Small intestine (tissue), 16 donors: ENCODE measurements at places on chromosomes 11 and 22.

GRCh38 chr22:25062386-25063085, 110.0 kb downstream of the KIAA1671 start:
- no peaks in the 10 kb centered on the region for H3K4me1 ChIP-seq
- H3K36me3 ChIP-seq: peaks cover 3% of the 10 kb centered on the region
- no peaks in the 10 kb centered on the region for H3K27me3 ChIP-seq
- H3K4me3 ChIP-seq: no peak overlapping the region

DNA sequence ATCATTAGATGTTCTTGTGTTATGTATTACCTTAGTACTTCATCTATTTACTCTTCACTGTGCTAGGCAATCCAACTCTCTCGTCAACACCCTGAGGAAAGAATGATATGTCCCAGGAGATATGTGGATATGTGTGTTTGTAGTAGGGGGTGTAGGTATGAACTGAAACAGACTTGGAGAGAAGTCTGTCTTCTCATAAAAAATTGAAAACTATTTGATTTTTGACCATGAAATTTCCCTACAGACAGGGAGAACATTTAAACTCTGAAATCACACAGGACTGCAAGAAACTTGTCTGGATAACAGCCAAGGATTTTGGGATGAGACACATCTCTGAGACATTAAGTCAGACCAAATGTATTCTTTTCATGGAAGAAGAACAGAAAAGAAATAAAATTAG, 967.0 kb upstream of the FAT3 start:
- H3K4me1 ChIP-seq: no peaks in the 10 kb centered on the region
- DNase-seq: no peak
- no peak overlapping the region for H3K4me3 ChIP-seq
- H3K27ac ChIP-seq: no peak overlapping the region
- no peaks in the 10 kb centered on the region for H3K27me3 ChIP-seq
- no peaks in the 10 kb centered on the region for H3K36me3 ChIP-seq

- H3K4me1 ChIP-seq: no peaks in the 10 kb centered on the region
- no peak overlapping the region for H3K4me3 ChIP-seq
- no peak overlapping the region for H3K27ac ChIP-seq
- DNase-seq: no peak
Observed at GRCh38 chr11:97979741-97980140, 1041.0 kb upstream of the CNTN5 start.

DNA sequence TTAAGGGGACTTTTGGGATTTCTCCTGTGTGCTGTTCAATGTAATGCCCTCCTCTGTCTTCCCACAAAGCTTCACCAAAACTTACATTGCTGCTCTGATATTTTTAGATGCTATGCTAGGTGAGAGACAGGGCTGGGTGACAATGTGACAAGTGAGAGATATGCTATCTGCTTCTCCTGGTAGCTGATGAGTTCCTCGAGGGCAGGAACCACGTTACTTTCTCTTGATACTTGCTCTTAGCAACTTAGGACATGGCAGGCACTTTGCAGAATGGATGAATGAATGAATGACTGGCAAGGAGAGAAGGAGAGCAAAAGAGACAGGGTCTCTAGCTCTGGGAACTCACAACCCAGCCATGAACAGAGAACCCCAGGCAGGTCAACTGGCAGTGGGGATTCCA, 115.4 kb downstream of the C11orf58 start:
- DNase-seq: no peak
- no peak overlapping the region for H3K4me3 ChIP-seq
- H3K36me3 ChIP-seq: no peaks in the 10 kb centered on the region

GRCh38 chr22:29855611-29856181, 17.6 kb upstream of the ASCC2 start:
- H3K27ac ChIP-seq: no peak overlapping the region
- no peak overlapping the region for H3K4me3 ChIP-seq
- DNase-seq: no peak
- no peaks in the 10 kb centered on the region for H3K27me3 ChIP-seq

DNA sequence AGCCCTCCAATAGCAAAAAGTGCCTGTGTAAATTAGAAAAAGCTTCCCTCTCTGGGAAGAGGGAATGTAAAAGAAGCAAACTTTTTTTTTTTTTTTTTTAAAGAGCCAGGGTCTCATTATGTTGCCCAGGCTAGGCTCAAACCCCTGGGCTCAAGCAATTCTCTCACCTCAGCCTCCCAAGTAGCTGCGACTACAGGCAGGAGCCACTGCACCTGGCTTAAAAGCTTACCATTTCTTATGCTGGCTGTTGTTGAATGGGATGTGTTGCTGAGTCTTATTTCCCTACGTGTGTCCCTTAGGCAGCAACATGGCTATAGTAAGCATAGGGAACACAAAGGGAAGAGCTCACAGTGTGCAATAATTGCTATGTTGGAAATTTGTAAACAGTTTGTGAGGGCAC, 225.5 kb upstream of the CCDC90B start:
- H3K27me3 ChIP-seq: no peaks in the 10 kb centered on the region
- DNase-seq: no peak
- H3K36me3 ChIP-seq: no peaks in the 10 kb centered on the region
- H3K27ac ChIP-seq: no peak overlapping the region

DNA sequence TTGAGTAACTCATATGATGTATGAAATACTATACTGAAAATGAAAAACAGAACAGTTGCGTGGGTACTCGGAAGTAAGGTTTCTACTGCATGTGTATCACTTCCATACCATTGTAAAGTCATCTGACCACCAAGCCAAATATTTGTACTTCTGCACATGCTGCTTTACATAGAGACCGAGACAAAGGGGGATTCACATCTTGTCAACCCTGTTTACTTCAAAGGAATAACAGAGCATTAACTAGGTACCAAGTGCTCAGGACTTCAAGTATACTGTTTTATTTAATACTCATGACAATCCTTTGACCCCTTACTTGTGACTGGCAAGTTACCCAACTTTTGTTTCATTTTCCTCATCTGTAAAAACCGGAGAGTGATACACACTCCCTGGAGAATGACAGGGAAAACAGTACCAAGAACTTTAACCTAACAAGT, 9.9 kb downstream of the MAPK1 start:
- H3K4me1 ChIP-seq: peaks cover 25% of the 10 kb centered on the region
- no peak overlapping the region for H3K4me3 ChIP-seq
- no peak overlapping the region for H3K27ac ChIP-seq
- H3K36me3 ChIP-seq: no peaks in the 10 kb centered on the region

DNA sequence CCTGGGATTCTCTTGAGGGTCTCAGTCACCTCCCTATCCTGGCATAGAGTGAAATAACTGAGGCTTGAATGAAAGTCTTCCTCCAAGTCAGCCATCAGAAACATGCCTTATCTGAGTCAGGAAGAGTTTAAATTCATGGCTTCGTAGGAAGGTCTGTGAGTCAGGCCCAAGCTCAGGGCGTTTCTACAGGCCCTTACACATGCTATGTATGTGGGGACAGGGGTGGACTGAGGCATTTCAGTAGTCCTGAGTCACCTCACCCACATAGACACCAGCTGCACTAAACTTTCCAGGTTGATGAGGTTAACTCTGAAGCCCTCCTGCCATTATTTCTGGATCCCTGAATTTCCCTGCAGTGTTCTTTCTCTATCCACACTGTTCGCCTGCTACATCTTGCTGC, 134.6 kb upstream of the RCN1 start:
- H3K36me3 ChIP-seq: no peaks in the 10 kb centered on the region
- H3K4me1 ChIP-seq: no peaks in the 10 kb centered on the region
- H3K4me3 ChIP-seq: no peak overlapping the region
- DNase-seq: no peak

DNA sequence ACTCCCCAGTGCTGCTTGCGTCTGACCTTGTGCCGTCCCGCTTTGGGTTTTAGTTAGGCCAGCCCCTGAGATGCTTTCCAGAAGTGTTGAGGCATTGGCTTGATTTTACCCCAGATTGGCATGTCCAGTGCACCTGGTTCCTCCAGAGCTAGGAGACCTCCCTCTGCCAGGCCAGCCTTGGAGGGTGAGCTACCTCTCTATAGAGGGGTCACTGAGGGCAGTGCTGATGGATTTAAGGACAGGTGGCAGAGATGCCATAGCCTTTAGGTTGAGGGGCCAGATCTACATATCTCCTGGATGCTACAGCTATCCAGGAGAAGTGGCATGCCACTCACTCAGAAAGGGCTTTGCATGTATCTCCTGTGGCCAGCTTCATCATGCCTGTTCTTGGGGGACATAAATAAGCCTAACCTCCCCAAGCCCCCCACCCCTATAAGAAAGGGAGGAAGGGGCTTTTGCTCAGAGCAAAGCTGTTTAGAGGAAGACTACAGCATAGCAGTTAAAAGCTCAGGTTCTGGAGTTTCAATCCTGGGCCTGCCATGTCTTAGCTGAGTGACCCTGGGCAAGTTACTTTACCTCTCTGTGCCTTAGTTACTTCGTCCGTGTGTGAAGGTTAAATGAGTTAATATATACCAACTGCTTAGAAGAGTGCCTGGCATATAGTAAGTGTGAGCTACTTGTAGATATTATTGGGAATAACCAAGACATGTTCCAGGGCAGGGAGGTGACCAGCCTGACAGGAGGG, 6.4 kb downstream of the UBE2L3 start:
- H3K4me3 ChIP-seq: no peak overlapping the region
- H3K27ac ChIP-seq: no peak overlapping the region
- no peak for DNase-seq
- H3K4me1 ChIP-seq: peaks cover 35% of the 10 kb centered on the region
- no peaks in the 10 kb centered on the region for H3K27me3 ChIP-seq

- H3K4me1 ChIP-seq: peaks cover 19% of the 10 kb centered on the region
- H3K27ac ChIP-seq: no peak overlapping the region
- no peak overlapping the region for H3K4me3 ChIP-seq
- H3K27me3 ChIP-seq: no peaks in the 10 kb centered on the region
- DNase-seq: no peak
Observed at GRCh38 chr11:66083767-66084166, 13.7 kb downstream of the PACS1 start.

DNA sequence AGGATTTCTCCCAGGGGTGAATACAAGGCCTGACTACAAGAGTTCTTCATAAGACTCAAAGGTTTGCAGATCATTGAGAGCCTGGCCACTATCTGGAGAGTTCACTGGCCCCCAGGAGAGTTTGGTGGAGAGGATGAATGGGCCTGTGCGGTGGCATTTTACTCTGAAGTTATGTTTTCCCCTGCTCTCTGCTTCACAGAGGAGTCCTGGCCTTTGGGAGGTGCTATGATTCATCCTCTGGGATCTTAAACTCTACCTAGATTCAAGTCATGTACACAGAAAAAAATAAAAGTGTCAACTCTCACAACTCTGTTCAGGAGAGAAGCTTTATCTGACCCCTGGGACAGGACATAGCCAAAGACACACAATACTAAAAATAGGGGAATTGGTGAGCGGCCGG, 159.1 kb upstream of the CARD18 start:
- DNase-seq: no peak
- no peaks in the 10 kb centered on the region for H3K36me3 ChIP-seq
- H3K27ac ChIP-seq: no peak overlapping the region
- H3K4me1 ChIP-seq: no peaks in the 10 kb centered on the region
- peaks cover 3% of the 10 kb centered on the region for H3K27me3 ChIP-seq

GRCh38 chr11:134538742-134539141, 126.7 kb upstream of the B3GAT1 start:
- no peaks in the 10 kb centered on the region for H3K36me3 ChIP-seq
- no peak for DNase-seq
- H3K27me3 ChIP-seq: no peaks in the 10 kb centered on the region
- no peak overlapping the region for H3K27ac ChIP-seq
- H3K4me3 ChIP-seq: no peak overlapping the region
- no peaks in the 10 kb centered on the region for H3K4me1 ChIP-seq

GRCh38 chr22:22789233-22789921, 98.2 kb upstream of the IGLL5 start:
- no peak overlapping the region for H3K4me3 ChIP-seq
- H3K27me3 ChIP-seq: no peaks in the 10 kb centered on the region
- no peak overlapping the region for H3K27ac ChIP-seq
- DNase-seq: no peak
- H3K36me3 ChIP-seq: no peaks in the 10 kb centered on the region

DNA sequence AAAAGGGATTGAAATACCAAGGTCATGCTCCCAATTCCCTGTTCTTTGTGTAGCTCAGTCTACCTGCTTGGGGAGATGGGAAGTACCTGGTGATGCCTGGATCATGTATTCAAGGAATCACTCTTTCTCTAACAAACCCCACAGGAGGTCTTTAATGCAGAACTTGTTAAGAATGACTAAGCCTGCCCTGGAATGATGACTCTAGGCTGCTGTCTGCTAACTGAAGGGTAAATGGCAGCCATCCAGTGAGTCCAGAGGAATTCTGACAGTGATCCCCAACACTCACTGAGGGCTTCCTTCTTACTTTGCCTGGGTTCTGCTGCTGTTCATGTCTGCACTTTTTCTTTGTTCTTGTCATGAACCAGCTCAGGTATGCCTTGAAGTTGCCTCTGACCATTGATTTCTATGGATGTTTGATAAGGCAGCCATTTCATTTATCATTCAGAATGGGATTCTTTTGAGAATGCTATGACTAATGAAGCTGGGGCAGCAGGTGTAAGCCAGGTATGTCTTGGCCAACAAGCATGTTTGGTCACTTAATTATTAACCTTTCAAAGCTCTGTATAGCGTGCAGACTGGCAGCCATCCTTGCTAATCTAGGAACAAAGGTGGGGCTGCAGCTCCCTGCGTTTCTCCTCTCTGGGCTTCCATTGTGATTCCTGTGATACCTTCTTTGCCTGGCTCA, 11.4 kb downstream of the PRSS23 start:
- DNase-seq: peak; percentile 54
- no peak overlapping the region for H3K4me3 ChIP-seq
- no peak overlapping the region for H3K27ac ChIP-seq

DNA sequence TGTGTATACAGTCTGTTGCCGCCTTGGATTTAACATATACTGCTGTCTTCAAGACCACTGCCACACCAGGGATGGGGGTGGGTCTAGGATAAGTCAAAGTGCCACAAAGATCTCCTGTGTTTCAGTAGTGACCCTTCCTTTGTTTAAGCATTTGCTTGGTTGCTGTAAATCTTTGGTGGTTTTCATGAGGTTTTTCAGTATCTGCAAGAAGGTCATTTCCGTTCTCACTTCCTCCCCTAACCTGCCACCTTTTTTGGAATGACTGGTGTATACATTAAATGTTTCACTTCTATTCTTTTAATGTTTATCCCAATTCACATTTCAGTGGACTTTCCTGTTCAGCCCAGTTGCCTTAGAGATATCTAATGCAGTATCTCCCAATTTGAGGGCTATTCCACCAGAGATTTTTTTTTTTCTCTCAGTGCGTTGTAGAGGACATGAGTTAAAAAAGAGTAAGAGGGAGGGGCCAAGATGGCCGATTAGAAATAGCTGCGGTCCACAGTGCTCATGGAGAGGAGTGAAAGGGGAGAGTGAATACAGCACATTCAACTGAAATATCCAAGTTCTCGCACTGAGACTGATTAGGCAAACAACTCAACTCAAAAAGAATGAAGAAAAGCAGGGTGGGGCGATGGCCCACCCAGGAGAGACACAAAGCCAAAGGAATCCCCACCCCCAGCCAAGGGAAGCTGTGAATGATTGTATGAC, 43.2 kb downstream of the USP47 start:
- H3K4me1 ChIP-seq: no peaks in the 10 kb centered on the region
- no peak overlapping the region for H3K4me3 ChIP-seq
- no peak overlapping the region for H3K27ac ChIP-seq
- no peaks in the 10 kb centered on the region for H3K27me3 ChIP-seq

GRCh38 chr22:30127749-30128166, 47.5 kb downstream of the HORMAD2 start:
- no peaks in the 10 kb centered on the region for H3K36me3 ChIP-seq
- no peak overlapping the region for H3K27ac ChIP-seq
- no peak for DNase-seq
- no peak overlapping the region for H3K4me3 ChIP-seq
